Mesangial cell (primary cell): ENCODE measurements at places on chromosomes 7 and 10. TPM values are rescaled to one million over a fixed set of nuclear protein-coding genes. Genes with fewer than 3 reads are reported as not detected.

The MBLAC1 gene
- 2.2 and 2.8 TPM in 2 replicates for total RNA-seq

The BHLHA15 gene
- total RNA-seq = 1.0 and 1.1 TPM in 2 replicates

The CYP2C19 gene
- not detected in 2 replicates for total RNA-seq

The OR2A42 gene
- under 0.01 and 0.49 TPM in 2 replicates for total RNA-seq

The ZNF239 gene
- 3.2 and 3.7 TPM in 2 replicates for total RNA-seq

The WEE2 gene
- not detected in 2 replicates for total RNA-seq

The RPS24 gene
- 1,220 and 1,406 TPM in 2 replicates for total RNA-seq

The PRSS37 gene
- not detected in 2 replicates for total RNA-seq

The ADRA2A gene
- under 0.01 TPM in 2 replicates for total RNA-seq

The TMEM139 gene
- 5.5 and 30.2 TPM in 2 replicates for total RNA-seq

The PRKG1 gene
- total RNA-seq = 0.49 and 2.4 TPM in 2 replicates

The AKR1C8 gene
- total RNA-seq = not detected in 2 replicates

The SHOC2 gene
- total RNA-seq = 16.3 and 17.7 TPM in 2 replicates

The POU6F2 gene
- not detected in 2 replicates for total RNA-seq

The TAC1 gene
- total RNA-seq = not detected in 2 replicates

The BMPER gene
- total RNA-seq = 0.51 and 2.6 TPM in 2 replicates

The CREB5 gene
- total RNA-seq = 14.7 and 22.2 TPM in 2 replicates

The PRR15 gene
- total RNA-seq = 4.1 and 11.7 TPM in 2 replicates
